Activated T-helper 1 cell treated with anti-CD3 and anti-CD28 coated beads, Interleukin-12 subunit alpha, Interleukin-12 subunit beta, Interleukin-2, Interleukin-4 antibody, amounts not matched to agents 30 ng/mL and 10 ng/mL and 1 ng/mL, durations not matched to agents 14 hours and 24 hours and 36 hours (primary cell): ENCODE measurements at places on chromosomes 7 and 10. TPM values are rescaled to one million over a fixed set of nuclear protein-coding genes. Genes with fewer than 3 reads are reported as not detected.

TMEM139 gene
- 0.73 TPM in 1 of 2 replicates, not detected in the other for total RNA-seq

HOXA10 gene
- not detected in 2 replicates for total RNA-seq

USP6NL gene
- total RNA-seq, result 0.64 and 0.78 TPM in 2 replicates

PIP4K2A gene
- 92.7 and 104 TPM in 2 replicates for total RNA-seq

POLR2J2 gene
- 19.5 and 21.5 TPM in 2 replicates for total RNA-seq

- H3K27me3 ChIP-seq, result no peaks in the 10 kb centered on the region
- H3K4me1 ChIP-seq, result peaks cover 13% of the 10 kb centered on the region
- DNase-seq, result no peak
- no peak overlapping the region for H3K27ac ChIP-seq
- H3K4me3 ChIP-seq, result no peak overlapping the region
- H3K36me3 ChIP-seq, result no peaks in the 10 kb centered on the region
Observed at GRCh38 chr7:130430841-130431666, 9.8 kb downstream of the CEP41 start.

- no peak overlapping the region for H3K27ac ChIP-seq
- H3K4me1 ChIP-seq, result peaks cover 14% of the 10 kb centered on the region
- peaks cover 7% of the 10 kb centered on the region for H3K27me3 ChIP-seq
Observed at GRCh38 chr7:21850531-21851285, 95.0 kb downstream of the CDCA7L start.

DNA sequence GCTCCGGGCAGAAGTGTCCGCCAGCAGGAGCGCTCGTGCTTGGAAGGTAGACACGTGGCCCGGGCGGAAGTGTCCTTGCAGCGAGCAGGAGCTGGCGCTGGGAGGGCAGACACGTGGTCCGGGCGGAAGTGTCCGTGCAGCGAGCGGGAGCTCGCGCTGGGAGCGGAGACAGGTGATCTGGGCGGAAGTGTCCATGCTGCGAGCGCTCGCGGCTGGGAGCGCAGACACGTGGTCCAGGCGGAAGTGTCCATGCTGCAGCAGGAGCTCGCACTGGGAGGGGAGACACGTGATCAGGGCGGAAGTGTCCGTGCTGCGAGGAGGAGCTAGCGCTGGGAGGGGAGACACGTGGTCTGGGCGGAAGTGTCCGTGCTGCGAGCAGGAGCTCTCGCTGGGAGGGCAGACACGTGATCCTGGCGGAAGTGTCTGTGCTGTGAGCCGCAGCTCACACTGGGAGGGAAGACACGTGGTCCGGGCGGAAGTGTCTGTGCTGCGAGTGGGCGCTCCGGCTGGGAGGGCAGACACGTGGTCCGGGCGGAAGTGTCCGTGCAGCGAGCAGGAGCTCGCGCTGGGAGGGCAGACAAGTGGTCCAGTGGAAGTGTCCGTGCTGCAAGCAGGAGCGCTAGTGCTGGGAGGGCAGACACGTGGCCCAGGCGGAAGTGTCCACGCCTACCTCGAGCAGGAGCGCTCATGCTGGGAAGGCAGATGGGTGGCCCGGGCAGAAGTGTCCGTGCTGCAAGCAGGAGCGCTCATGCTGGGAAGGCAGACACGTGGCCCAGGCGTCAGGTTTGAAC is 41.1 kb upstream of the PRKAR1B start:
- DNase-seq, result no peak
- no peaks in the 10 kb centered on the region for H3K27me3 ChIP-seq
- no peaks in the 10 kb centered on the region for H3K4me1 ChIP-seq
- H3K4me3 ChIP-seq, result no peak overlapping the region

DNA sequence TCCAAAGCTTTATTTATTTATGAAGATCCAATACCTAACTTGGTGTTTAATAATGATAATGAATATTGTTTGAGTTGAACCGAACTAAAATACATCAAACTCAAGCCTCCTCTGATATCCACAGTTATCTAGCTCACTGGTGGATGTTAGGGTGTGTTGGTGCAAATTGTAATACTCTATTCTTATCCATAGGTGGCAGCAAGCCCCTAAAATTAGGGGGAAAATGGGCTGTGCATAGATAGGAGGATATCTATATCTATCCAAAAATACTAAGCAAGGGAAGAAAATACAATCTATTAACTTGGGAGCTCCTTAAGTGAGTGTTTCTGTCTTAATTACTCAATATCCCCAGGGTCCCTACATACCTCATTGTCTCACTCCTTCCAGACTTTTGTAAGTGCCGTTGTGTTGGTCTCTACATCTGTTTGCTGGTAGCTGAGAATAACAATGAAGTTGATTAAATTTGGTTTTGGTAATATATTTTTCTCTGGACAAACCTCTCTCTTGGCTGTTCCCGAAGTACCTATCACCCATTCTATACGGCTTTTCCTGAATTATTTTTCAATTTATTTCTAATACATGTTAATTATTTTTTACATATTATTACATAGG is 55.0 kb upstream of the VWDE start:
- peaks cover 6% of the 10 kb centered on the region for H3K27me3 ChIP-seq
- H3K27ac ChIP-seq, result no peak overlapping the region
- H3K36me3 ChIP-seq, result no peaks in the 10 kb centered on the region
- no peaks in the 10 kb centered on the region for H3K4me1 ChIP-seq
- no peak for DNase-seq

DNA sequence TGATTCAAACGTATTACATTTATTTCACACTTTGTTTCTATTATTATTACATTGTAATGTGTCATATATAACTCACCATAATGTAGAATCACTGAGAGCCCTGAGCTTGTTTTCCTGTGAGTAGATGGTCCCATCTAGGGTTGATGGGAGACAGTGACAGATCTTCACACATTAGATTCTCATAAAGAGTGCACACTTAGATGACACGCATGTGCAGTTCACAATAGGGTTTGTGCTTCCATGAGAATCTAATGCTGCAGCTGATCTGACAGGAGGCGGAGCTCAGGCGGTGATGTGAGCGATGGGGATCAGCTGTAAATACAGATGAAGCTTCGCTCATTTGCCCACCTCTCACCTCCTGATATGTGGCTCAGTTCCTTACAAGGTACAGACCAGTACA is 36.1 kb downstream of the BMPER start:
- no peaks in the 10 kb centered on the region for H3K4me1 ChIP-seq
- no peaks in the 10 kb centered on the region for H3K36me3 ChIP-seq
- H3K27ac ChIP-seq, result no peak overlapping the region
- no peak for DNase-seq
- H3K27me3 ChIP-seq, result no peaks in the 10 kb centered on the region

- H3K27ac ChIP-seq, result no peak overlapping the region
- peaks cover 1% of the 10 kb centered on the region for H3K27me3 ChIP-seq
- H3K4me3 ChIP-seq, result no peak overlapping the region
- DNase-seq, result no peak
- no peaks in the 10 kb centered on the region for H3K4me1 ChIP-seq
Observed at GRCh38 chr10:93124580-93125318, 51.1 kb downstream of the CYP26A1 start.

- H3K27ac ChIP-seq, result no peak overlapping the region
- peaks cover 28% of the 10 kb centered on the region for H3K27me3 ChIP-seq
- no peaks in the 10 kb centered on the region for H3K36me3 ChIP-seq
- H3K4me1 ChIP-seq, result peaks cover 16% of the 10 kb centered on the region
- H3K4me3 ChIP-seq, result no peak overlapping the region
Observed at GRCh38 chr7:117005449-117005848, 52.1 kb downstream of the ST7 start.

- peak overlapping the region; percentile 80 for H3K4me3 ChIP-seq
- peaks cover 6% of the 10 kb centered on the region for H3K27me3 ChIP-seq
- DNase-seq, result peak; percentile 70
Observed at GRCh38 chr7:44145969-44146911, 5.1 kb upstream of the MYL7 start.

DNA sequence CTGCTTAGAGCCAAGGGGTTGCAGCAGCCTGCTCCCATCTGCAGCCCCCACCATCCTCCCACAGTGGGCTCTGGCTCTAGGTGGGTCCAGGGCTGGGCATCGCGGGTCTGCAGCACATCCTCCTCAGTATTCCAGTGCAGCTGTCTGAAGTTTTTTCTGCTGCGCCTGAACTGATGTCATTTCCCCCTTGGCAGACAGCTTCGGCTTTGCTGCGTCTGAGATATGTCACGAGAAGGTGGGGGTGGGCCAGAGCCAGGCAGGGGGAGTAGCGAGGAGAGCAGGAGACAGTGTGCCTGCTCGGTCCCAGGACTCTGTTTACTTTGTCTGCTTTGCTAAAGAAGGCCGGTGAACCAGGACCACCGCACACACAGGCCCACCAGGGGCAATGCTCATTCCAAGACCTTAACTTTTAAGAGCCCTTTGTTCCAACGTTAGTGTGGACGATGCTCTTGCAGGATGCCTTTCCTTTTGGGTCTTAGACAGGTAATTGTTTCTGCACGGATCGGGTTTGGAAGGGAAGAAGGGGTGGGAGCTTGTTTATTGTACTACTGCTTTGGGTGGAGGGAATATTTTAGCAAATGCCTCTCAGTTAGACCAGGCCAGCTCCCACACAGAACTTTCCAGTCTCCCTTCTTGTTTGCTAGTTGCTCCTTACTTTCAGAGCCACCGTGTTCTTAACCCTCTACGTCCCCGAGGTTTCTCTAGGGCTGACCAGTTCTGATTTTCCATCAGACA is 32.4 kb downstream of the WBP1L start:
- peaks cover 15% of the 10 kb centered on the region for H3K36me3 ChIP-seq
- H3K27me3 ChIP-seq, result no peaks in the 10 kb centered on the region
- peaks cover 57% of the 10 kb centered on the region for H3K4me1 ChIP-seq
- DNase-seq, result no peak
- H3K27ac ChIP-seq, result peak overlapping the region; percentile 20

- H3K27me3 ChIP-seq, result no peaks in the 10 kb centered on the region
- peaks cover 35% of the 10 kb centered on the region for H3K4me1 ChIP-seq
- no peak overlapping the region for H3K4me3 ChIP-seq
- H3K36me3 ChIP-seq, result peaks cover 1% of the 10 kb centered on the region
Observed at GRCh38 chr7:137952426-137952805, 49.5 kb downstream of the CREB3L2 start.

DNA sequence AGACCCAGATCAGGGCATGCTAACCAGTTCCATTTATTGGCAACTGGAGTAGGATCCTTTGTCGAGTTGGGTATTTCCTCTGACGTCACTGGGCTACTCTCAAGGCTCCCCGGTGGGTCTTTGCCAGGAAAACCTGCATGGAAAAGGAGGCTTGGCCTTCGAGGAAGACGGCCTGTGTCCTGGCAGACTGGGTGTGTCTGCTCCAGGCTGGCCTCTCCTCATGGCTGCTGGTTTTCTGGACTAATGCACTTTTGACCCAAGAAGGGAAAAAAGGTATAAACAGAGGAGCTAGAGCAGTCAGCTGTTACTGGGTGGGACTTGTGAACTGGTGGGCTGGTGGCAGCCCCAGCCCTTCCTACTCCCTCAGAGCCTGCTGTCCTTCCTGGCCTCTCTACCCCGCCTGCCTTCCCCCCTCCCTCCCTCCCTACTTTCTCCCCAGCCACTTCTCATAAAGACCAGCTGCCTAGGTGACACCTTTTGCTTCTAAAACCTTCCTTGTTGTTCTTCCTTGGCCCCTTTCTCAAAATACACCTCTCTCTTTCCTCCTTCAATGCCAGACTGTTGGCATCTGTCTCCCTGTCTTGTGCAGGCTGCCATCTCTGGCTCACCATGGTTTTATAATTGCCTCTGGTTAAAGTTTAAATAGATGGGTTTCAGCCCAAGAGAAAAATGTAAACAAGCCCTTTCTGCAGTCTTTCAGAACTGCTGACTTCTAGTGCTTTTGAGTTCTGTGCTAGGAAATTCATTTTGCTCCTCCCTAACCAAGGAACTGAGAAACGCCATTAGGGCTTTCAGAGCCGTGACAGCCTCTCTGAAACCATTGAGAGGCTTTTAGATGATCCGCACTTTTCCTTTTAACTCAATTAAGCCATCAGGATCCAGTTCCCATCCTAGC is 101.8 kb upstream of the MKLN1 start:
- H3K36me3 ChIP-seq, result no peaks in the 10 kb centered on the region
- peak overlapping the region; percentile 64 for H3K27ac ChIP-seq
- no peak overlapping the region for H3K4me3 ChIP-seq
- no peak for DNase-seq

DNA sequence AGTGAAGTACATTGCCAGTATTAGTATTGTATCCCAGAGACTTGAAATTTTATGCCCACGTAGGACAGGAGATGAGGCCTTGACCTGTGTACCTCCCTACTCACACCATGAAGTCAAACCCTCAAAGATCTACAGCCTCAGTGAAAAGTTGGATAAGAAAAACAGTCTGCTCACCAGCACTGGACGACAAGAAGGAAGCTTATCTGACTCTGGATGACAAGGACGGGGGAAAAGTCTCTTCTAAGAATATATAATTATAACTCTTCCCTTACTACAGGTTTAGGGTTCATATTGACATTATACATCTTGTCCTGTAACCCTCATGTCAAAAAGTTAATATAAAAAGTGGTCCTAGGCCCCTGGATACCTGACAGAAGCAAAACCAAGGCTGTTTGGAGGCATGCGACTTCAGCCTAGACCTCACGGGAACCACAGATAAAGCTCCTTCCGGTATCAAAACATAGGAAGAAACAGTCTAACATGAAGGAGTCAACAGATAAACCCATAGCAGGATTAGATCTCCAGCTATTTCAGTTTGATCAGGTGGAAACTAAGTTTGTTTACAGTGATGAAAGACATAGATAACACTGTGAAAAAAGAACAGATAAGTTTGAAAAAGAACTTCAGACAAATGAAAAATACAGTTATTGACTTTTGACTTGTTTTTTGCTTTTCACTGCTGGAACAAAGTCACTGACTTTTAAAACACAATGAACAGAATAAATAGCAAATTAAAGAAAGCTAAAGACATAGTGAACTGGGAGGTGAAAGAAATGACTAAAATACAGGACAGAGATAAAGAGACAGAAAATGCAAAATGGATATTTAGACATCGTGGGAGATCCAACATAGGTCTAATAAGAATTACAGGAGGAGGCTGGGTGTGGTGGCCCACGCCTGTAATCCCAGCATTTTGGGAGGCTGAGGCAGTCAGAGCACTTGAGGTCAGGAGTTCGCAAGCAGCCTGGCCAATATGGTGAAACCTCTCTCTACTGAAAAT is 145.9 kb downstream of the PHTF2 start:
- H3K4me1 ChIP-seq, result peaks cover 8% of the 10 kb centered on the region
- peaks cover 7% of the 10 kb centered on the region for H3K36me3 ChIP-seq
- no peak overlapping the region for H3K4me3 ChIP-seq
- no peak for DNase-seq
- H3K27ac ChIP-seq, result no peak overlapping the region

DNA sequence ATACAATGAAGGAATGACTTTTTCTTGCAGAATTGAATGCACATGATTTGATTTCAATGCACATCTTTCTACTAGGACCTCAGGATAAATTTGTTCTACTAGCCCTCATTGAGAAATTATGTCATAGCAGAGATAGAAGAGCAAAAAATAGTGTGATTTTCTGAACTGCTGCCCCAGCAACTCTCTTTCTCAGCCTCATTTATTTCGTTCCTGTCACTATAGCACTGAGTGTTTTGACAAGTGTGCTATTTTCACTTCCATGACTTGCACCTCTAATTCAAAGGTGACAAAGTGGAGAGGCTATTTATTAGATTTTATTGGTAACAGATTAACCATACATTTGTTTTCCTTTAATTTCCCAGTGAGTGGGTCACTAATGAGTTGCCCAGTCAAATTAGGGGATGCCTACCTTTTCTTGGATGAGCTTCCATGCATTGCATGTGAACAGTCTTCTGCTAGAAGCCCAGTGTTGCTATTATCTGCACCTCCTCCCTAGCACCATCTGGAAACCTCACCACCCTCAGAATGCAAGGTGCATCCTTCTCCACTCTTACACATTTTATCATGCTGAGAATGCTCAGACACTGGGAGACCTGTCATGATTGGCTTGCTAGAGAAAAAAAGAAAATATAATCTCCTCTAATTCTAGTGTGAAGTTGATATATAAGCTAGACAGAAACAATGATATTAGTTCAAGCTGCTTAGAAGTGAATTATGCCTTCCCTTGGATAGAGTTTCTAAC is 119.6 kb upstream of the CTTNBP2 start:
- H3K27ac ChIP-seq, result no peak overlapping the region
- DNase-seq, result no peak
- H3K27me3 ChIP-seq, result no peaks in the 10 kb centered on the region
- no peaks in the 10 kb centered on the region for H3K36me3 ChIP-seq
- H3K4me3 ChIP-seq, result no peak overlapping the region
- no peaks in the 10 kb centered on the region for H3K4me1 ChIP-seq
